Neural crest cell (in vitro differentiated cells): ENCODE measurements at places on chromosomes 12 and 14. TPM values are rescaled to one million over a fixed set of nuclear protein-coding genes. Genes with fewer than 3 reads are reported as not detected.

DNA sequence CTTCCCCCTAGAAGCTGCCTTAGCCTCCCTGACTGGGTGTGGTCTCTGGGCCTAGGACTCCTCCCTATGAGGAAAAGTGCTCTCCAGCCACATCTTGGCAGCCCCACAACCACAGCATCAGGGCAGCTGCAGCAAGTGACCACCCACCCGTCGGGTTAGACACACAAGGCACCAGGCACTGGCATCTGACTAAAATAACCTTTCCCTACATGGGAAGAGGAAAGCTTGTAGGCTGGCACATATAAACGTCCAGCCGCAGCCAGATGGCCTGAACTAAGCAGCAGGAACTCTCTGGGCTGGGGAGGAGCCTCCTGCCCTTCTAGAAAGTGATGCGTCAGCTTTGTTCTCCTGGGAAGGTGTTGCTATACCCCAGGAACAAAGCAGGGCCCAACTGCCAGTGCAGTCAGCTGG is 328.7 kb downstream of the DPF3 start:
- no peak overlapping the region for H3K27ac ChIP-seq
- H3K4me3 ChIP-seq: no peak overlapping the region
- no peak for DNase-seq
- H3K4me1 ChIP-seq: peaks cover 6% of the 10 kb centered on the region
- H3K27me3 ChIP-seq: no peaks in the 10 kb centered on the region

DNA sequence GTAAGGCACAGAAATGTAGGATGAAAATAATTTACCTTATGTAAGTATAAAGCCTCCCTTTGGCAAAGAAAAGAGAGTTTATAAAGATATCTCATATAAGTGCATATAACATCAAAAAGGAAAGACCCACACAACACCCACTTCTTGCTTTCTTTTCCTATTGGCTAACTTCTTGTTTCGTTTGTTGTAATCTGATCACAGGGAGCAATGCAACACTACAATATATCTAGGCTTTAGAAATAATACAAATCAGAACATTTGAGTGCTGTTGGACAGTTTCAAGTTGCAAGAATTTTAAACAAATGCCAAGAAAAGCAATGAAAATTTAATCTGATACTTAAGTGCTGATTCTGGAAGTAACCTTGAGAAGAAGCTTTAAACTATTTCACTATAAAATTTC is 1.3 kb downstream of the FGD6 start:
- no peak for DNase-seq
- peaks cover 2% of the 10 kb centered on the region for H3K36me3 ChIP-seq

DNA sequence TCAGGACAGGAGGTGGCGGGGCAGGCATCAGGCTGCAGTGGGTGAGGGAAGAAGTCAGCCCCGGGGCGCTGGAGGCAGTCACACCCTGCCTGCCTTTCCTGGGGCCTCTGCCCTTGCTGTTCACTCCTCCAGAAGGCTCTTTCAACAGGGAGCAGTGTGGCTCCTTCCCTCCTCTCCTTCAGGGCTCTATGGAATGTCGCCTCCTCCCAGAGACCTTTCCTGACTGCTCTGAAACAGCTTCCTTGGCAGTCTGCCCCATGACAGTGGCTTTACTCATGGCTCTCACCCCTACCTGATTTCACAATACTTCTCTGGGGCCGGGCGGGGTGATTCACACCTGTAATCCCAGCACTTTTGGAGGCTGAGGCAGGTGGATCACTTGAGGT is 7.1 kb downstream of the RHOF start:
- no peak overlapping the region for H3K4me3 ChIP-seq
- H3K4me1 ChIP-seq: peaks cover 26% of the 10 kb centered on the region
- H3K27ac ChIP-seq: no peak overlapping the region
- DNase-seq: no peak
- H3K27me3 ChIP-seq: peaks cover 5% of the 10 kb centered on the region

The OTOGL gene
- 0.12 and 0.18 TPM in 2 replicates for total RNA-seq

The BICDL1 gene
- total RNA-seq: 5.2 and 6.3 TPM in 2 replicates

The KCNA1 gene
- 0.05 and 0.37 TPM in 2 replicates for total RNA-seq
